NCI-H2107 (cell line): ENCODE measurements at places on chromosomes 6 and 20.

DNA sequence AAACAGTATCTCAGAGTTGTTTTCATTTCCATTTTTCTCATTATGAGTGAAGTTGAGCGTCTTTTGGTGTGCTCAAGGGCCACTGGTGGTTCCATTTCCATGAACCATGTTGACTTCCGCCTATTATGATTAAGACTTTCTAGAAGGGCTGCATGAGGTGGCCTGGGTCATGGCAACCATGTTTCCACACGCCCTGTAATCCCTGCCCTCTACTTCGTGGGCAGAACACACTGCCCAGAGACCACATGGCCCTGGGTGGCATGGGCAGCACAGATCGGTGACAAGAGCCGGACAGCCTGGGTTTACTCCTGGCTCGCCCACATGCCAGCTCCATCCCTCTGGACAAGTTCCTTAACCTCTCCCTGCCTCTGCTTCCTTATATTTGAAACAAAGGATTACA lies 14.8 kb downstream of the PRPH2 start:
- DNase-seq, result no peak

DNA sequence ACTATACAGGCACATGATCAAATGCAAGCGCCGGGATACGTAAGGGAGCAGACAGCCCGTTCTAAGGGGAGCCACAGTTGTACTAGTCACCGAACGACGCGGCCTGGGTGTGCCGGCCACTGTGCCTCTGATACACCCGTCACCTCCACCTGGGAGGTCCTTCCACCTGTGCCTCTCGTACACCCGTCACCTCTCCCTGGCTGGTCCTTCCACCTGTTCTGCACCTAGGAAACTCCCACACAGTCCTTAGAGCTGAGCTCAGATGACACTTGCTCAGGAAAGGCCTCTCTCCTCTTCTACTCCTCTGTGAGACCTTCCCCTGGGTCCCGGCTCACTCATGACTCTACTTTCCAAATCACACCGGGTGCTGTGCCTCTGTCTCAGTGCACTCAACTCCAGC lies 245.0 kb downstream of the TTLL2 start:
- DNase-seq, result no peak

DNA sequence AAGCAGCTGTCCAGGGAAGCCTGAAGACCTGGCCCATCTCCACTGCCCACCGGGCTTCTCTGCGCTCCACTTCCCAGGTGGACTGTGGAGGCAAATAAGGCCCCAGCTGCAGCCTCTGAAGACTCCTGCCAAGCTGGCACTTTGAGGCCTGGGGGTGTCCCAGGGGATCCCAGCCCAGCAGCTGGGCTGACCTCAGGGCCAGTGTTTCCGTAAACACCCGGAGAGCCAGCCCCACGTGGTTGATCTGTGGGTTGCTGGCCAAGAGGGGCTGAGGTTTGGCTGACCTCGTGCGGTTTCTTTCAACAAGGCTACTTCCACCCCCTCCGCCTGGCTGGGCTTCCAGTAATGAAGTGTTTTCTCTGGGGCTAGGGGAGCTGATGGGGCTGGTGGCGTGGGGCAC lies 12.4 kb upstream of the CCN5 start:
- no peak for DNase-seq

DNA sequence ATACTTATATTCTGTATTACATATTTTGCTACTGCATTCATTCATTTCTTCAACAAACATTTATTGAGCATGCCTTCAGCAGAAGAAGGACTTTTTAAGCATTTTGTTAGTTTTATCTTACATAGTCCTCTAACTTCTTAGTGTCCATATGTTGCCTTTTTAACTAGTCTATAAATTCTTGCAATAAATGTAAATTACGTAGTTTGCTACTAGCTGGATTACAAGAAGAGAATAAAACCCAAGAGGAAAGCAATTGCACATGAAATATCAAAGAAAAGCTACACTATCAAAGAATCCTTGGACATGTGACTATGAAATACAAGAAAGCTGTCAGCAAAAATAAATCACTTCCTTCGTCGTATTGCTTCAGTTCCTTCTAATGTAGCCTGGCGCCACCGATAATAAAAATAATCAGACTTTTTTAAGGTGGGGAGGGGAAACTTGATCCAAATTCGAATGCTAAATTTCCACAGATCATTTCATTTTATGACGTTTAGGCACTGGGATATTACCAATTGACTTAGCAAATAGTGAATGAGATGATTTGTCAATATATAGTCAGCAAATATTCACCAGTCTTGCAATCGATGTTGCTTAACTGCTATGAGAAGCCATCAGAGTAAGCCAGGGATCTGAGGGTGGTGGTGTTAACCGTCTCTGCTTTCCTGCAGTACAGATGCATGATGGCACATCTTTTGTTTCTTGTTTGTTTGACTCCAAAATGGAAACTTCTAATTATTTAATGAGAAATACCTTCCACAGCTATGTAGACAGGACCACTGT lies 258.7 kb upstream of the EXOC2 start:
- DNase-seq, result no peak

- no peak for DNase-seq
Measured at GRCh38 chr6:141265756-141266623, 866.7 kb upstream of the GJE1 start.

DNA sequence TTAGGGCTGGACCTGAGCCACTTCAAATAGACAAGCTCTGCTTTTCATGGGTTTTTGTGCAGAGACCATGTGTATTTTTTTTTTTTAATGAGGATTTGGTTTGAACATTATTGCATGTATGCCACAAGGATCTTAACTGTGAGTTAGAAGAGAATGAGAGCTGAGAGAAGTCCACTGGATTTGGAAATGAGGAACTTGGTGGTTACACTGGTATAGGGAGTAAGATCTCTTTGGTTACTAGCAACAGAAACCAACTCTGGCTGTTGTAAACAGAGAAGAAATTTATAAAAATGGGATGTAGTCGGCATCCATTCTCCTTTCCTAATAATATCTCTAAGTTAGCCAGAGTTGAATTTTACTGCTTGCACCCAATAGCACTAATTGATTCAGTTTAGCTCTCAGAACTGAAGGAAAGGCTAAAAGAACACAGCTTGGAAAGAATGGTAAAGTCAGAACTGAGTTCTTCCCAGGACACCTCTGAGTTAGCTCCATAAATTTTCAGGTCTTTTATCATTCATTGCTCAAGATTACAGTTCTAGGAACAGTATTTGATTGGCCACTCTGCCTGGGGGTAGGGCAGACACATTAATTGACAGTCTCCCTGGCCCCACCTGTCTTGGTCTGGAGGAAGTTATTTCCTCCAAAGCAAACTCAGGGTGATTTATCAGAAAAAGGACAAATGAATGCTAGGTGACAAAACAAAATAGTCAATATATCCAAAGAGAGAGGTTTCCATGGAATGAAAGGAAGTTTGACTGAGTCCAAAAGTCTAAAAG lies 3.9 kb upstream of the WFDC2 start:
- no peak for DNase-seq

- DNase-seq, result no peak
Measured at GRCh38 chr20:33309631-33310030, 26.6 kb downstream of the BPIFB1 start.

- DNase-seq, result no peak
Measured at GRCh38 chr20:5001174-5002076, at the start of gene SLC23A2. Gene SLC23A2 (minus strand): TSS chr20:5001510. CDS start chr20:4932562, 68,948 bp downstream.

DNA sequence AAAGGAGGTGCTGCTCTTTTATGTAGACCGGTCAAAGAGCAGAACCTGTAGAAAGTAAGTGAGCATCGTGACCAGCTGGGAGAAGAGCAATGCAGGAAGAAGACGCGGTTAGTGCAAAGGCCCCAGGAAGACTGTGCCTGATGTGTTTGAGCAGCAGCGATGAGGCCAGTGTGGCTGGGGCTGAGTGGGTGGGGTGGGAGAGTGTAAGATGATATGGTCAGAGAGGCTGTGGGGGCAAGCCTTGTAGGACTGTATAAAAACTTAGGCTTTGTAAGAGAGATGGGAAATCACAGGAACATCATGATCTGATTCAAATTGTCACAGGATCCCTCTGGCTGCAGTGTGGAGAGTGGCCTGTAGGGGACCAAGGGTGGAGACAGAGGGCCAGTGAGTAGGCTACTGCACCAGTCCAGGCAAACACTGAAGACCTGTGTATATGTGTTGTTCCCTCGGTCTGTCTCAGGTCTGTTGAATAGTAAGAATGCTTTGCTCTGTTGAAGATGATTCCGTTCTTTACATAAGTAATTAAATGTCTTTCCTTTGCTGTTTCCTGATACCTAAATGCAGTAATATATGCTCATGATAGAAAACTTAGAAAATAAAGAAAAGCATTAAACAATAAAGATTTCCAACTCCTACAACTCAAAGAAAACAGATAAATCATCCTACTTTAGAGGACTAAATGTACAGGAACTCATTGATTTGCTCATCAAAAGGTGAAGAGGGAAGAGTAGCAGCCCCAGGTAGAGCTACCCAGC lies 23.6 kb upstream of the WFDC2 start:
- no peak for DNase-seq

GRCh38 chr6:25893778-25894177 lies 19.7 kb upstream of the SLC17A3 start:
- no peak for DNase-seq

GRCh38 chr6:72140795-72141194 lies 254.4 kb downstream of the RIMS1 start:
- DNase-seq, result no peak

DNA sequence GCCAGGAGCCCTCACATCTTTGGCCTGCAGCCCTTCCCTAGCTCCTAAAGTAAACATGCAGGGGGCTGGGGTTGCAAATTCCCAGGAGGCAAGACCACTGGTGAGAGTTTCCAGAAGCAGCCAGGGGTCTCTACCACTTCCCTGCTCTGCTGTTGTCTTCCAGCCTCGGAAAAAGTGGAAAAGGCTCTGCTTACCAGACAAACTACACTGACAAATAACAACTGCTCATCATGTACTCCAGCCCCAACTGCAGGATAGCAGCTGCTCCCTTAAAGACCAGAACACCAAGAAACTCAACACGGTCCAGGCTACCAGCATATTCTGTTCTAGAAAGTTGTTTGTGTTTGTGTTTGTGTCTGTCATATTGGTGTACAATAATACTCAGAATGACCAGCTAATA lies 187.5 kb upstream of the MARCKS start:
- no peak for DNase-seq

DNA sequence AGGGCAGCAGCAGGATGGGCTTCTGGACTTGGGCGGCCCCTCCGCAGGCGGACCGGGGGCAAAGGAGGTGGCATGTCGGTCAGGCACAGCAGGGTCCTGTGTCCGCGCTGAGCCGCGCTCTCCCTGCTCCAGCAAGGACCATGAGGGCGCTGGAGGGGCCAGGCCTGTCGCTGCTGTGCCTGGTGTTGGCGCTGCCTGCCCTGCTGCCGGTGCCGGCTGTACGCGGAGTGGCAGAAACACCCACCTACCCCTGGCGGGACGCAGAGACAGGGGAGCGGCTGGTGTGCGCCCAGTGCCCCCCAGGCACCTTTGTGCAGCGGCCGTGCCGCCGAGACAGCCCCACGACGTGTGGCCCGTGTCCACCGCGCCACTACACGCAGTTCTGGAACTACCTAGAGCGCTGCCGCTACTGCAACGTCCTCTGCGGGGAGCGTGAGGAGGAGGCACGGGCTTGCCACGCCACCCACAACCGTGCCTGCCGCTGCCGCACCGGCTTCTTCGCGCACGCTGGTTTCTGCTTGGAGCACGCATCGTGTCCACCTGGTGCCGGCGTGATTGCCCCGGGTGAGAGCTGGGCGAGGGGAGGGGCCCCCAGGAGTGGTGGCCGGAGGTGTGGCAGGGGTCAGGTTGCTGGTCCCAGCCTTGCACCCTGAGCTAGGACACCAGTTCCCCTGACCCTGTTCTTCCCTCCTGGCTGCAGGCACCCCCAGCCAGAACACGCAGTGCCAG lies at the start of gene TNFRSF6B:
TSS of gene TNFRSF6B (plus strand) at position 25 of the 729 bp plus-strand sequence. CDS start at position 141, 116 bp downstream.
- DNase-seq, result no peak

GRCh38 chr6:110674096-110674495 lies 141.2 kb downstream of the CDK19 start:
- DNase-seq, result no peak

GRCh38 chr20:47927944-47928343 lies 142.7 kb upstream of the SULF2 start:
- DNase-seq, result no peak

GRCh38 chr20:37356387-37356786 lies 10.4 kb downstream of the SRC start:
- DNase-seq, result no peak

GRCh38 chr6:133991096-133991593 lies 38.1 kb downstream of the TBPL1 start:
- DNase-seq, result no peak

DNA sequence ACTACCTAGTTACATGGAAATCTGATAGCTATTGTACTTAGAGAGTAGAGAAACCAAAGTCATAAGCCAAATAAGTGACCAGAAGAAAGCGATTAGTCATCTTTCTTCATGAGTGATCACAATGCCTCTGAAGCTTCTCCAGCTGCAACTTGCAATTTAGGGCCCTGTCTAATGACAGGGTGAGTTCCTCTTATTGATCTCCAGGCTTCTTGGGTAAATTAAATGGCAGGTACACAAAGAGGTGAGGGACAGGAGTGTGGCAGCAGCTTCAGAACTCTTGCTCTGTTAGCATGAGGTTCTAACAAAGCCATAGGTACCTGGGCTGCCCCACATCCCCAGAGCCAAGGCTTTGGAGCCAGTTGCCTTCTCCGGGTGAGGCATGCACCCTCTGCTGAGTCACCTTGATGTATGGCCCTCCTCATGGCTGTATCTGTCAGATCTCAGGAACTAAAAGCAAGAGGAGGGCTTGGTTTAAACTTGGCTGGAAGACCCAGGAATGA lies 60.8 kb downstream of the PRDM1 start:
- no peak for DNase-seq

DNA sequence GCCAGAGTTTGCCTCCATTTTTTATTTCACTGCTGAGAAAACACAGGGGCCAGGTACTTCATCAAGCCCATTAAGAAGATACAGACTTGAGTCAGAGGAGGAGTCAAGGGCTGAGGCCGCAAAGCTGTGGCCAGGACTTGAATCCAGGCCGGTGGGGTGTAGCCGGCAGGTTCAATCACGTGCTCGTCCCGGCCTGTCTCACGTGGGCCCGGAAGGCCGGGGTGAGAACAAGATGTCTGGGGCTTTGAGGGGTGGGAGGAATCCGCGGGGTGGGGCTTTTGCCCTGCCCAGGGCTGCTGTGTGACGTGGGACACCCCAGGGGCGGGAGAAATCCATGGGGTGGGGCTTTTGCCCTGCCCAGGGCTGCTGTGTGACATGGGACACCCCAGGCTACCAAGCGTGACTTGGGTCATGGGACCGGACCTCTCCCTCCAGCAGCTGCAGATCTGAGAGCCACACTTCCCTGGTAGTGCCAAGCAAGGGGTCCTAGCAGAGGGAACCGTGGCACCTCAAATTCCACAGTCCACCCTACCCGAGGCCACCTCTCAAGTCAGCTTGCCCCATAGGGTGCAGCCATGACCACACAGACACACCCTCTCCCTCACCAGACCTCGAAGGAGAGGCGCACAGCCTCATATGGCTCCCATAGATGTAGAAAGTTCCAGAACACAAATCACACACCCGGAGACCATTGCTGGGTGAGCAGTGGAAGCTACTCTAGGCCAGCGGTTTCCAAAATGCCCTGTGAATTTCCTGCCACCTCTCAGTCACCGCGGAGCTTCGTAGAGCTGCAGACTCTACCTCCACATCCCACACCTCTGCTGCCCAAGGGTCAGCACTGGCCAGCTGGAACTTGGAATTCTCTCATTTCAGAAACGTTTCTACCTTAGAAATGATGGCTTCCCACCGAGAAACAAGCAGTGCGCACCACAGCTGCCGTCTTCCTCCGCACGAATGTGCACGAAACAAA lies 156.1 kb downstream of the DLL1 start:
- DNase-seq, result no peak
